AG10803 (cell line): ENCODE measurements at places on chromosomes 1 and 21.

- DNase-seq, result peak; percentile 8
These were observed 94.1 kb downstream of the COL24A1 start for GRCh38 chr1:86062453-86062852.

GRCh38 chr1:67843746-67844145 is 10.5 kb upstream of the GNG12 start:
- DNase-seq, result peak; percentile 17

GRCh38 chr1:226870401-226871279 is at the start of gene PSEN2:
Gene PSEN2 (plus strand): TSS chr1:226870616. CDS start chr1:226881908, 11,292 bp downstream.
- DNase-seq, result peak; percentile 34

DNA sequence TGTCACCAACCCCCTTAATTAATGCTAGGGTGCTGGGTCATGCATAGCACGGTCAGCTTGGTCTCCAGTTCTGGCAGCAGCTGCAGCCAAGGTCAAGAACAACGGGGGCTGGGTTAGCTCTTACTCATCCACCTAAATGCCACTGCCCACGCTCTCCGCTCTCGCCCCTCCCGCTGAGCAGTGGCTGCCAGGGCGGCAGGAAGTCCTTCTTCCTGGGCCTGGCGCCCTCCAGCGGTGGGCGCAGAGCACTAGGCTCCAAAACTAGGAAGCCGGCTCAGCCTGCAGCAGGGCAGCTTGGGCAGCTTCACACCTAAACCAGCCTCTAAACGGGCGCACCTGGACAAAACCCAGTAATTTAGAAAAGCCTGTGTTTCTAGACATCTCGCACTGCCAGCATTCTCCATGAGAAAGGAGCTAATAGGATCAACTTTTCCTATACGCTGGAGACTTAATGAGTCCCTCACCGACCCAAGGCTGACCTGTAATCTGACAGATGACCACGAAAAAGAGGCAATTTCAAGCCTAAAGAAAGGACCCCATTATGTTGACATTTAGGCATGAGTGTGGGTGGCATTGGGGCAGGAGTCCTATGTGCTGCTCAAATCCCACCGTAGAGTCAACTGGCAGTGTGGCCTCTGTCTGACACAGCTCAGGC is 78.4 kb upstream of the LRRN2 start:
- peak; percentile 66 for DNase-seq

DNA sequence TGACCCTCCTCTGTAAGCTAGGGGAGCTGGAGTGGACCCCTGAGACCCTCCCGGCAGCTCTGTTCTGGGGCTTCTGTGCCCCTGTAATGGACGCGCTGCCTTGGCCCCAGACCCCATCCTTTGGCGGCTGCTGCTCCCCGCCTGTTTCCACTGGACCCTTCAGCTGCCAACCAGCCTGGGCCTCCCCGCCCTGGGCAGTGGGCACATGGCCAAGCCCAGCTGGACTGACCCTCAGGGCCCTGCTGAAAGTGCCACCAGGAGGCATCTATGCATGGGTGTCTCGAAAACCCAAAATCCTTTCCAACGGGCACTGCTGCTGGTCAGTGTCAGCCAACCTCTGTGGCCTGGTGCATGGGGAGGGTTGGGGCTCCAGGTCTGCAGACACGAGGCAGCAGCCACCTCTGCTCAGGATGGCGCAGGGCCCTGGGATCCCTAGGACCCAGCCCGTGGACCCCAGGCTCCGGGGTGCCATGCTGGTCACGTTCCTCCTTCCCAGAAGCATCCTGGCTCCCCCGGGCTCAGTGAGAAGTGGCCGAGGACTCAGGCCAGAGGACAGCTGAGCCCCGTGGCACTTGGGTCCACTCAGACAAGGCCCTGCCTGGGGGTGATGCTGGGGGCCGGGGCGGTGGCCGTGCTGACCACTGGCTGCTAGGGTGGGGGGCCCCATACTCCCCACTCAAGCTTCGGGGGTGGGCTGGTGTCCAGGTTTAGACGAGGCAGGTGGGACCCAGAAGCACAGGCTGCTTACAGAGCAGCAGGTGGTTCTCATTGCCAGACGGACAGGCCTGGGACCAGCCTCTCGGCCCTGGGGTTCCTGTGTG is 46.9 kb downstream of the SLX9 start:
- no peak for DNase-seq
